ENCODE measurements at places on chromosomes 6 and 20.

DNA sequence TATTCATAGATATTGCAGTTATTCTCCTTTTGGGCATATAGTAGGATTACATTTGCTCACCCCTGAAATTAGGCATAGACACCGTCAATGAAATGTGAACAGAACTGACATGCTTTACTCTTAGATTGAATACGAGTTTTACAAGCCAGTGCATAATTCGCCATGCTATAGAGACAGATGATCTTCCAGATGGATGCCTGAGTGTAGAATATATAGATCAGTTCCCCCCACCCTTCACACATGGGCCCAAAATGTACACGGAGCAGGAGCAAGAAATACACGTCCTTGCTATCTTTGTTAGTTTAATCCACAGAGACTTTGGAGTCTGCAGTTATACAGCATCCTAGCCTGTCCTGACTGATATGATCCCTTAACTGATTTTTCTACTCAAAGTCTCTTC lies 47.4 kb downstream of the LAMA2 start:
- DNase-seq, result no peak

GRCh38 chr20:40333591-40333990 lies 355.4 kb downstream of the MAFB start:
- DNase-seq, result no peak

DNA sequence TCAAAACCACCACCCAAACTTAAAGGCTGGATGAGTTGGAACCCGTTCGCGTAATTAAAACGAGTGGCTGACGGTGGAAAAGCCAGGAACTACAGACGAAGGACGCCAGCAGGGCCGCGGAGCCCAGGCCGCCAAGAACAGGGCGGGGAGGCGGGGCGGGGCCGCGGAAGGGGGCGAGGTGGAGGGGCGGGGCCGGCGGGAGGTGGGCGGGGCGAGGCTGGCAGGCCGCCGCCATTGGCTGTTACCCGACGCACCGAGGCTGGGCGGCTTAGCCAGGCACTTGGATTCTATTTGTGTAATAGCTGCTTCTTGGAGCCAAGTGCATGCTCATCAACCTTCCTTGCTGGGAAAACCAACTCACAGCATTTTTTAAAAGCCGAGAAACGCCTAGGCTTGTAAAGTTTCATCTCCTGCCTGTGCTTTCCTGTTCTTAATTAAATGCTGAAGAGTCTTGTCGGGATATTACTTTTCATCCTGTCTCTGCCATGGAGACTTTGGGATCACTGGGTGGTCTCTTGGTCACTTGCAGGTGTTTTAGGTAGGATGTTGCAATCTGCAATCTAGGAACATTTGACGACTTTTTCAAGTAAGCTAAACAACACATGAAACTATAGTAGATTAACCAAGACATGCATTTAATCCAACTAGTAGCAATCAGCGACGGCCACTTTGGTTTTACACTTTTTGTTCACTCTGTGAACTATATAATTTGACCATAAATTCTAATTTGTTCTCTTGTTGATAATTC lies 245.0 kb downstream of the ARID1B start:
- DNase-seq, result peak; percentile 83

GRCh38 chr20:49796600-49797343 lies 15.9 kb upstream of the SLC9A8 start:
- no peak for DNase-seq

DNA sequence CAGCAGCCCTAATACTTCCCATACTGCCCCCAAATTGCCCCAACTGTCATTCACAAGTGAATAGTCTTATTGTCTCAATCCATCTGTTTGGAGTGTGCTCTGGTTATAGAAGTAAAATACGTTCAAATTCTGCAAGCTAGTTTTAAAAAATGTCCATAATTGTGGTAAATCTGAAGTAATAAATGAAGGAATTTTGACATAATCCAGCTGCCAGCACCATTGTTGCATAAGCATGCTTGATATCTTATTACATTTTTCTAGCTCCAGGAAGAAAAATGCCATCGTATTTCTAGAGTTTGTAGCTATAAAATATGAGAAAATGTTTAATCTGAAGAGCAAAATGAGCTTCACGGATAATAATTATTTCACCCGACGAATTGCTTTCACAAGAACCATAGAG lies 664.7 kb downstream of the RFPL4B start:
- DNase-seq, result no peak

All from CD4-positive, alpha-beta T cell treated with Interleukin-2 at 100 ng/mL for 4 hours (primary cell).